ENCODE measurements at places on chromosomes 2 and 18. TPM values are rescaled to one million over a fixed set of nuclear protein-coding genes. Genes with fewer than 3 reads are reported as not detected.

AQP12B gene
- not detected for total RNA-seq

SLC11A1 gene
- 0.56 TPM for total RNA-seq

HOXD12 gene
- total RNA-seq = not detected

CXCR1 gene
- total RNA-seq = not detected

GPR45 gene
- total RNA-seq = not detected

B3GNT7 gene
- 10.1 TPM for total RNA-seq

SLC30A3 gene
- not detected for total RNA-seq

GRCh38 chr2:145012806-145013205 lies 492.9 kb upstream of the ZEB2 start:
- no peaks in the 10 kb centered on the region for H3K4me1 ChIP-seq
- H3K27me3 ChIP-seq = no peaks in the 10 kb centered on the region
- no peaks in the 10 kb centered on the region for H3K36me3 ChIP-seq
- no peak overlapping the region for H3K27ac ChIP-seq

- H3K27ac ChIP-seq = no peak overlapping the region
- peaks cover 16% of the 10 kb centered on the region for H3K4me1 ChIP-seq
- DNase-seq = no peak
- H3K36me3 ChIP-seq = peaks cover 4% of the 10 kb centered on the region
- no peaks in the 10 kb centered on the region for H3K27me3 ChIP-seq
- no peak overlapping the region for H3K4me3 ChIP-seq
These were observed 15.9 kb downstream of the CAPG start for GRCh38 chr2:85394261-85394681.

DNA sequence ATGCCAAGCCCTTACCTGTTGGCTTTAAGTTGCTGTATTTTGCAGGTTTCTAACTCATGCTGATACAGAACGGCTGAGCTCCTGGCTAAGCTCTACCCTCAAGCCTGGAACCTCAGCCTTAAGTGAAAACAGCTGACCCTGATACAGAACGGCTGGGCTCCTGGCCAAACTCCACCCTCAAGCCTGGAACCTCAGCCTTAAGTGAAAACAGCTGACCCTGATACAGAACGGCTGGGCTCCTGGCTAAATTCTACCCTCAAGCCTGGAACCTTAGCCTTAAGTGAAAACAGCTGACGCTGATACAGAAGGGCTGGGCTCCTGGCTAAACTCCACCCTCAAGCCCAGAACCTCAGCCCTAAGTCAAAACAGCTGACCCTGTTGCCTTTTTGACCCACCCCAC lies 17.6 kb upstream of the DNER start:
- H3K27ac ChIP-seq = no peak overlapping the region
- no peaks in the 10 kb centered on the region for H3K36me3 ChIP-seq
- no peak overlapping the region for H3K4me3 ChIP-seq
- DNase-seq = no peak
- H3K27me3 ChIP-seq = no peaks in the 10 kb centered on the region

DNA sequence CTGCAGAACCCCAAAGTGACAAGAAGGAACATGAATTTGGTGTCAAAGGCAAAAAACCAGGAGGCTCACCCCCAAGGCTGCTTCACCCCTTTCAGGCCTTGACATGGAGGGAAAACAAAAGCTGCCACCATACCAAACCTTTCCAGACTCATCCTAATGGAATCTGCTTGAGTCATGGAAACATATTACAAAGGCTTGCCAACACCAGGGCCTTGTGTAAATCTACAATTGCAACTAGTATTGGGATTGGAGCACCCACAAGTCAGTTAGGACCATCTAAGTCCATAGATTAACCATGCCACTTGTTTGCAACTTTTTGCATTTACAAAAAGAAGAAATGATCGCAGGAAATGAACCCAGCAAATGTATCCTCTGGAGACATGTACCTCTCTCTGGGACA lies 297.6 kb downstream of the CDCA7 start:
- H3K27ac ChIP-seq = no peak overlapping the region
- H3K4me3 ChIP-seq = no peak overlapping the region
- no peak for DNase-seq
- no peaks in the 10 kb centered on the region for H3K27me3 ChIP-seq

GRCh38 chr18:49869354-49869753 lies 56.0 kb upstream of the ACAA2 start:
- no peak overlapping the region for H3K4me3 ChIP-seq
- no peak for DNase-seq
- H3K36me3 ChIP-seq = no peaks in the 10 kb centered on the region
- peaks cover 3% of the 10 kb centered on the region for H3K4me1 ChIP-seq

GRCh38 chr2:8022908-8023640 lies 658.8 kb upstream of the ID2 start:
- H3K4me3 ChIP-seq = no peak overlapping the region
- no peaks in the 10 kb centered on the region for H3K36me3 ChIP-seq
- H3K4me1 ChIP-seq = no peaks in the 10 kb centered on the region
- no peak for DNase-seq
- H3K27ac ChIP-seq = no peak overlapping the region

DNA sequence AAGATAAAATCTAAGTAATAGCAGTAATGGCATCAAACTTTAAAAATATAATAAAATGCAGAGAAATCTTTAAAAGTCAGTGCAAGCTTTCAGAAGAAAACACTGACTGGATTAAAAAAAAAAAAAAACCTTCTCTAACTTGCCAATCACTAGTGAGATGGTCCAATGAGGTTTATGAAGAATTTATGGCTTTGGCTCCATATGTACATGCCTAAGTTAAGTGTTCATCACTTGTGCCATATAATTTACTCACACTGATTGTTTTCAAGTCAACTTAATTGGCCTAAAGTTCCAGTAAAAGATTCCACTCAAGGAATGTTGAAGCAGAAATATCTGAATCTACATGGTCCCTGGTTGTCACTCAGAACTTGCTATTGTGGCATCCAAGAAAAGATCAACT lies 40.7 kb upstream of the RAB27B start:
- no peaks in the 10 kb centered on the region for H3K4me1 ChIP-seq
- H3K4me3 ChIP-seq = no peak overlapping the region
- H3K27me3 ChIP-seq = no peaks in the 10 kb centered on the region
- H3K36me3 ChIP-seq = no peaks in the 10 kb centered on the region
- DNase-seq = no peak
- no peak overlapping the region for H3K27ac ChIP-seq

DNA sequence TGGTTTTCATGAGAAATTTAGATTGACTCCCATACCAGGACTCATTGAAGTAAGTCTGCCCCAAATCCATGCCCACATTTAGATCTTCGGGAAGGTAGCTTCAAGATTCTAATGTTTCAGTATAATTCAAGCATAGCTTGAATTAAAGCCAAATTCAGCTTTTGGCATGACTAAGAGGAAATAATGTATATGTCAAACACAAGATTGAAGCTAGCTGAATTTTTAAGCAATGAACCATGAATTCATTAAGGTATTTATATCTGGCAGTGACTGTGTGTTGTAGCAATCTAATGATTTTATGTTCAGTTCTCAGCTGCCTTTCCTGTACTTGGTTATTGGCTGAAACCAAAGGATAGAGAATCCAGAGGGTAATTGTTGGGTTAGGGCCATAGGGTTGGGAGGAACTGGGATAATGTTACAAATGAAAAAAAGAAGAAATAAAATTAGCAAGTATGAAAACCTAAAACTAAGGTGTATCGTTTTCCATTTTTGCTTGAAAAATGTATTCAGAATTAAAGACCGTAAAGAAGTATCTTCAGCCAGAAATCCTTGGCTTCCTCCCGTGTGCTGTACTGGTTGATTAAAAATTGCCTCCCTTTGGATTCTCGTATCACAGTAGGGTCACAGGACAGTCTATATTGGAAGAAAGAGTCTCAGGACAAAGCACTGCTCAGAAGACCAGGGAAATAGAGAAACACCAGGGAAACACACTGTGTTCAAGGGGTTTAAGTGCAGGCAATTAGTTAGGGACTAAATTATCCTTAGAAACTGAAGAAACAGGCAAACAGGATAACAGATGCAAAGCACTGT lies 119.0 kb upstream of the FN1 start:
- H3K4me3 ChIP-seq = no peak overlapping the region
- no peak for DNase-seq
- H3K36me3 ChIP-seq = no peaks in the 10 kb centered on the region
- no peak overlapping the region for H3K27ac ChIP-seq

- DNase-seq = no peak
- peaks cover 4% of the 10 kb centered on the region for H3K4me1 ChIP-seq
- no peaks in the 10 kb centered on the region for H3K27me3 ChIP-seq
- no peak overlapping the region for H3K4me3 ChIP-seq
These were observed 156.6 kb downstream of the TANC1 start for GRCh38 chr2:159124931-159125467.

- no peak for DNase-seq
- peaks cover 9% of the 10 kb centered on the region for H3K4me1 ChIP-seq
- H3K27me3 ChIP-seq = no peaks in the 10 kb centered on the region
- peak overlapping the region; percentile 91 for H3K4me3 ChIP-seq
- peaks cover 2% of the 10 kb centered on the region for H3K36me3 ChIP-seq
- peak overlapping the region; percentile 95 for H3K27ac ChIP-seq
These were observed 559 bp downstream of the MYL12A start for GRCh38 chr18:3248062-3248657.

DNA sequence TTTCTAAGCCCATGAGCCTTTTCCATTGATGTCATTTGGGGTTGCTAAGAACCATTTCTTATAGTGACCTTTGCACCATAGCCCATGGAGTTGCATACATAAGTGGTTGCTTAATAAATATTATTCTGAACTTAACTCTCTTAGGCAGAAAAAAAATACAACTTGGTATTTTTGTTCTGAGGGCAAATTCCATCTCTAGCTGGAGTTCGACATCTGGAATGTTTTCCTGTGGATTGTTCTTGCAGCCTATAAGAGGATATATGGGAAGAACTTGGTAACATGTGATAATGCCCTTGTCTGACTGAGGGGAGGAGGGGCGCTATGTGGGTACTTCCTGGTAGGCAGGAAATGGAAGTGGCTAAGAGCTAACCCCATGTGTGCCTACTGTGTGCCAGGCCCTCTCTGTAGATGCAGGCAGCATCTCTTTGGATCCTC lies 20.7 kb downstream of the IGFBP2 start:
- no peak for DNase-seq
- H3K27me3 ChIP-seq = peaks cover 3% of the 10 kb centered on the region
- H3K4me1 ChIP-seq = no peaks in the 10 kb centered on the region
- H3K4me3 ChIP-seq = no peak overlapping the region
- no peak overlapping the region for H3K27ac ChIP-seq

GRCh38 chr2:224287531-224287930 lies 114.4 kb downstream of the FAM124B start:
- no peak overlapping the region for H3K4me3 ChIP-seq
- no peaks in the 10 kb centered on the region for H3K36me3 ChIP-seq
- DNase-seq = no peak
- no peaks in the 10 kb centered on the region for H3K27me3 ChIP-seq
- H3K4me1 ChIP-seq = no peaks in the 10 kb centered on the region

GRCh38 chr2:134288814-134289213 lies 34.9 kb downstream of the MGAT5 start:
- no peaks in the 10 kb centered on the region for H3K27me3 ChIP-seq
- no peak for DNase-seq
- peak overlapping the region; percentile 82 for H3K27ac ChIP-seq
- peaks cover 90% of the 10 kb centered on the region for H3K4me1 ChIP-seq

GRCh38 chr18:66523219-66523991 lies 80.5 kb downstream of the CDH19 start:
- no peaks in the 10 kb centered on the region for H3K27me3 ChIP-seq
- H3K27ac ChIP-seq = no peak overlapping the region
- H3K4me3 ChIP-seq = no peak overlapping the region
- no peak for DNase-seq
- H3K4me1 ChIP-seq = no peaks in the 10 kb centered on the region

DNA sequence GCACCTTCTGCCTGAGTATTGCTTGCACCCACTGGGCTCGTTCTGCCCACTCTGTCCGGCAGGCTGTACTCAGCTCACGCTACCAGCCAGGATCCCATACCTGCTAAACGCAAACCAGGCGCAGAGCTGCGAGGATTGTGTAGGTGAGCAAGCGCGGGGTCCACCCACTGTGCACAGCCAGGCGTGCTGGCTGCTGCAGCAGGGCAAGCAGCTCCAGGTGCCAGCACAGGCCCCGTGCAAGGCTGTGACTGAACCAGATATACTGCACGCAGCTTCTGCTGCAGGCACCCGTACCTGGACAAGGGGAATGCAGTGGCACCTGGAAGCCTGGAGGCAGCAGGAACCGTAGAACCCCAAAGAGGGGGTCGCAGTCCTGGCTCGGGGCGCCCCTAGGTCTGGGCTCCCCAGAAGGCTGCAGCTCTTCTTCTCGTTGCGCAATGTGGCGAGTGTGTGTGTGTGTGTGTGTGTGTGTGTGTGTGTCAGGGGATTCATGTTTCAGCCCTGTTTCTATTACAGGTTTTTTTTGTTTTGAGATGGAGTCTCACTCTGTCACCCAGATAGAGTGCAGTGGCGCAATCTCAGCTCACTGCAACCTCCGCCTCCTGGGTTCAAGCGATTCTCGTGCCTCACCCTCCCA lies 46.1 kb upstream of the RAB1A start:
- no peaks in the 10 kb centered on the region for H3K27me3 ChIP-seq
- no peak overlapping the region for H3K27ac ChIP-seq
- H3K36me3 ChIP-seq = no peaks in the 10 kb centered on the region

GRCh38 chr2:181241797-181242196 lies 215.4 kb upstream of the ITGA4 start:
- peak; percentile 39 for DNase-seq
- no peak overlapping the region for H3K4me3 ChIP-seq
- H3K27ac ChIP-seq = no peak overlapping the region

DNA sequence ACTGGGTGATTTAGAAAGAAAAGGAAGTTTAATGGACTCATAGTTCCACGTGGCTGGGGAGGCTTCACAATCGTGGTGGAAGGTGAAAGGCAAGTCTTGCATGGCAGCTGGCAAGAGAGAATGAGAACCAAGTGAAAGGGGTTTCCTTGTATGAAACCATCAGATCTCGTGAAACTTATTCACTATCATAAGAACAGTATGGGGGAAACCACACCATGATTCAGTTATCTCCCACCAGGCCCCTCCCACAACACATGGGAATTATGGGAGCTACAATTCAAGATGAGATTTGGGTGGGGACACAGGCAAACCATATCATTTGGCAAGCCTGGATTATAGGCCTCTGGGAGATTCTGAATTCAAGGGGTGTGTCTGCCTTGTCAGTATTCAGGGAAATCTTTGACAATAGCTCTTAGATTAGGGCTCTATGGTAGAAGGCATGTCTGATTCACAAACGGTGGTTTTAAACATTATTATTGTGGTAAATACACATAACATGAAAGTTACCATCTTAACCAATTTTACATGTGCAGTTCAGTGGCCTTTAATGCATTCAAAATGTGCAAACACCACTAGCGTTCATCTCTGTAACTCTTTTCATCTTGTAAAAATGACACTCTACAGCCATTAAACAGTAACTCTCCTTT lies 15.3 kb upstream of the PLB1 start:
- peaks cover 2% of the 10 kb centered on the region for H3K27me3 ChIP-seq
- no peak for DNase-seq
- peaks cover 10% of the 10 kb centered on the region for H3K4me1 ChIP-seq
